ENCODE measurements at places on chromosomes 3 and 15.

DNA sequence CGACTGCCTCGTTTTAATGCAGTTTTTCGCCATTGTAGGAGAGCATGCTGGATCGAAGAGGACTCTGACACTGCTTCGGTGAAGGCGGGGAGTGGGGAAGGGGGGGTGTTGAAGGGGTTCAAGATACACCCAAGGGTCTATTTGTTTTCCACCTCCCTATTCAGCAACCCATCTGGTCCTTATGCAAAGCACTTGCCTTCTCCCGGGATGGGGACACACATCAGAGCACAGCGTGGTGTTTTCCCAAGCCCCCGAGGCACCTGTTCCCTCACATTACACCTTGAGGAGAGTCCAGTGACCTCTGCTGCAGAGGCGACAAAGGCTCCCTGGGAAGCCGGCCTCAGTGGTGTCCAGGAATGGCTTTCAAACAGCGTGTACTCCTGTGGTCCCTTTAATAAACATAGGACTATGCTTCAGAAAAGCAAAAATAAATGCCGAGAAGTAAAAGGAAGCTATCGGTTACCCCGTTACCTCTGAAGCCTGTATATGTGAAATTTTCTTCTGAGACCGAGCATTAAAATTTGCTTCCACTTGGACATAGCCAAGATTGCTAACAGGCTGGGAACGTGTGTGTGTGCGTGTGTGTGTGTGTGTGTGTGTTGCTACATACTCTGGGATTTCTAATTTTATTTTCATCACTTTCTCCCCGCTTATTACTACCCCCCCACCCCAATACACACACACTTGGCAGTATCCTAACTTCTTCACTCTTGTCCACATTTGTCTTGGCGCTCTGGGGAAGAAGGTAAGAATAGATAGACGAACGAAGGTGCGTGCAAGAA lies 53.2 kb downstream of the CCDC54 start:
- no peak for DNase-seq

GRCh38 chr3:51773529-51774056 lies 5.4 kb downstream of the IQCF6 start:
- DNase-seq, result no peak

DNA sequence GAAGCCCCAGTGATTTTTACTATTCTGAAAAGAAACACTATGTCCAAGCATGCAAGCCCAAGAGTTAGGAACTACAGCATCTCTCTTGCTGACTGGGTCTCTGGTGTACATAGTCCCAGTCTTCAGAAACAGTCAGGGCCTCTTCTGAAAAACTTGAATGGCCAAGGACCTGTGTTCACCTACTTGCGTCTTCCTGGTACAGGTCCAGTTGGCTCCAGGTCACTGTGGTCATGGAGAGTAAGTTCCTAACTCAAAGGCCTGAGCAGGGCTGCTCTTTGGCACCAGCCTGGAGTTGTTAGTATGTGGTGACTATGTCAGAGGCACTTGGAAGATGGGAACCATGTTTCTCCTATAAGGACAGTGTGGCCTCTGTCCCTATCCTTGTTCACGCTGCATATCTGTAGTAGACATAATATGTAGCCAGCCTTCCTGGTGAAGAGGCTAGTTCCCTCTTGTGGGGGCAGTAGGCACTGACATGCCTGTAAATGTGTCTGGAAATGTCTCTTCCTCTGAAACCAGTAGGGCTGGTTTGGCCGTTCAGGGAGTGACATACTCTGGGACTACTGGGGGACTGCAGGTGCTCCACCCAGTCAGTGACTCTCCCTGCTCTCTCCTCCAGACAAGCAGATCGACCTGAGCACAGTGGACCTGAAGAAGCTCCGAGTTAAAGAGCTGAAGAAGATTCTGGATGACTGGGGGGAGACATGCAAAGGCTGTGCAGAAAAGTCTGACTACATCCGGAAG lies 2.6 kb upstream of the RBM15B start:
- DNase-seq, result no peak

DNA sequence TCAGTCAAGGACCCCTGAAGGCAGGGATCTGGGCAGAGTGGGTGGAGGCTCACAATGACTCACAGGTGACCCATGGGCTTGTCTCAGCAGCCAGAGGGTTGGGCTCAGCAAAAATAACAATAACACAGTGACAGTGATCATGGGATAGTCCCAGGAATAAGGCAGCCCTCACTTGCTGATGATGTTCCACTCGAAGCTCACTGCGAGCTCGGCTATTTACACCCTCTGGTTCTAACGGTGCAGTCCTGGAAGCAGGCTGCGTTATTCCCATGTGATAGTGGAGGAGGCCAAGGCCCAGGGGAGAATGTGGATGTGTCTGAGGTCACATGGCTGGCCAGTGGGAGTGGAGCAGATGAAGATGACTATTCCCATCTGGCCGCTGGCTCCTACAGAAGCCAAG lies 16.2 kb downstream of the CCDC33 start:
- DNase-seq, result no peak

- no peak for DNase-seq
Measured at GRCh38 chr15:67089217-67090193, 24.1 kb downstream of the SMAD3 start.

- no peak for DNase-seq
Measured at GRCh38 chr3:52606373-52607085, 70.1 kb downstream of the UQCC5 start.

DNA sequence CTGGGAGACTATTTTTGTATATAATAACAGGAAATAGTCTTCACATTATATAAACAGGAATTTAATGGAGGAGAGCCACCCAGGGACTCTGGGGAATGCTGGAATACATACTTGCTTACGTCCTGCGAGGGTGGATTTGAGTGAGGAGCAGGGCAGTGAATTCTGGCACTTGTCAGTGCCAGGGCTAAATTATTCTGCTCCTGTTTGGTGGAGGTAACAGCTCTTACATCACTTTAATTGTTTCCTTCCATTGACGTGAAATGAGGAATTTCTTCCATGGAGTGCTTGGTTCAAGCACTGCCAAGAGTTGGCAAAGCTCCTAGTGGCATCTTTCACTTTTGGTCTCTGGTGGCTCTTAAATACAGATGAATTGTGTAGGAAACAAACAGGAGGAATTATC lies 94.1 kb upstream of the GOLGA8J start:
- DNase-seq, result no peak

GRCh38 chr15:67190326-67190725 lies 64.1 kb downstream of the AAGAB start:
- no peak for DNase-seq

DNA sequence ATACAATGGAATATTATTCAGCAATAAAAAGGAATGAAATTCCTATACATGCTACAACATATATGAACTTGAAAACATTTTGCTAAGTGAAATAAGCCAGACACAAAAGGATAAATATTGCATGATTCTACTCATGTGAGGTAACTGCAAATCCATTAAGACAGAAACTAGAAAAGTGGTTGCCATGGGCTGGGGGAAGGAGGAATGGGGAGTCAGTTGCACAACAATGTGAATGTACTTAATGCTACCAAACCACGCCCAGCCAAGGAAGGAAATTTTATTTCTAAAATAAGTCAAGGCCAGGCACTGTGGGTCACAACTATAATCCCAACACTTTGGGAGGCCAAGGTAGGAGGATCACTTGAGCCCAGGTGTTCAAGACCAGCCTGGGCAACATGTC lies 9.8 kb upstream of the GMPPB start:
- DNase-seq, result no peak

DNA sequence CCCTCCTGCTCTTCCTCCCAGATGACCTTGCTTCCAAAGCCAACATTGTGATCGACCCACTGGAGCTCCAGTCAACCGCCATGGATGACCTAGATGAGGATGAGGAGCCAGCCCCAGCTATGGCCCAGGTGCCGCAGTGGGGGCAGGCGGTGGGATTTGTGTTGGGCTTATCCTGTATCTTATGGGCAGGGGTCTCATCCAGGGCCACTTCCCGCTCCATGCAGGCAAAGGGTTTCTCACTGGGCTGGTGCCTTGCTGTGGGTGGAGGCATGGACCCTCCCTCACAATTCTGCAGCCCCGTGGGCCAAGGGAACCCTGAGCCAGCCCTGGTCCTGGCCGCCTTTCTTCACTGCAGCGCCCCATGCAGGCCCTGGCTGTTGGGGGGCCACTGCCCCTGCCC lies 14.9 kb downstream of the AMIGO3 start:
- no peak for DNase-seq

GRCh38 chr3:157163217-157163953 lies 3.4 kb upstream of the CCNL1 start:
- no peak for DNase-seq

GRCh38 chr3:145983101-145983500 lies 177.9 kb downstream of the PLOD2 start:
- DNase-seq, result no peak

DNA sequence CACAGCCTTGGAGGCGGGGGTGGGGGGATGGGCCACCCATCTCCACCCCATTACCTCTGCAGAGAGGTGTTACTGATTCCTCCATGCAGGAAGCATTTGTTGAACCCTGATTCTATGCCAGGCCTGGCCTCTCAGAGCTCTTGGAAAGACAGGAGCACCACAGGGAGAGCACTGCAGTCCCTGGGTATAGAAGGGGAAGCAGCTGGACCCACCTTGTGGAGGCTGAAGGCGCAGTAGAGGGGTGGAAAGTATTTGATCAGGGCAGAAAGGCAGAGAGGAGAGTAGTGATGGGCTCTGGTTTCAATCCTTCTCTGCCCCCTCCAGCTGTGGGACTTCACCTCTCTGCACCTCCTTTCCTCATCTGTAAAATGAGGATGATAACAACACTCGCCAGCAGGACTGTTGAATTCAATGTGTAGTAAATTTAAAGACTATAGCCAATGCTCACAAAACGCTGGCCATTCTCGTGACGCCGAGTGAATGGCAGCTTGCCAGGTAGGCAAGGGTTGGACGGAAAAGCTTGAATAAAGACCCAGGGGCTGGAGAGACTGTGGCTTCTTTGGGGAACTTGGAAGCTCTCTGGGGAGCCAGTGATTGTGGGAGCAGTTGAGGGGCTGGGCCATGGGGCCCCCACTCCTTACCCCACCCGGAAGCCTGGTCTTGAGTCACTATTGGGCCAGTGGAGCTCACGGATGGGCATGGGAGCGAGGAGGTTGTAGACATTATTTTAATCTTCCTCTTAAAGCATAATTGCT lies 8.0 kb upstream of the CCDC33 start:
- peak; percentile 52 for DNase-seq

DNA sequence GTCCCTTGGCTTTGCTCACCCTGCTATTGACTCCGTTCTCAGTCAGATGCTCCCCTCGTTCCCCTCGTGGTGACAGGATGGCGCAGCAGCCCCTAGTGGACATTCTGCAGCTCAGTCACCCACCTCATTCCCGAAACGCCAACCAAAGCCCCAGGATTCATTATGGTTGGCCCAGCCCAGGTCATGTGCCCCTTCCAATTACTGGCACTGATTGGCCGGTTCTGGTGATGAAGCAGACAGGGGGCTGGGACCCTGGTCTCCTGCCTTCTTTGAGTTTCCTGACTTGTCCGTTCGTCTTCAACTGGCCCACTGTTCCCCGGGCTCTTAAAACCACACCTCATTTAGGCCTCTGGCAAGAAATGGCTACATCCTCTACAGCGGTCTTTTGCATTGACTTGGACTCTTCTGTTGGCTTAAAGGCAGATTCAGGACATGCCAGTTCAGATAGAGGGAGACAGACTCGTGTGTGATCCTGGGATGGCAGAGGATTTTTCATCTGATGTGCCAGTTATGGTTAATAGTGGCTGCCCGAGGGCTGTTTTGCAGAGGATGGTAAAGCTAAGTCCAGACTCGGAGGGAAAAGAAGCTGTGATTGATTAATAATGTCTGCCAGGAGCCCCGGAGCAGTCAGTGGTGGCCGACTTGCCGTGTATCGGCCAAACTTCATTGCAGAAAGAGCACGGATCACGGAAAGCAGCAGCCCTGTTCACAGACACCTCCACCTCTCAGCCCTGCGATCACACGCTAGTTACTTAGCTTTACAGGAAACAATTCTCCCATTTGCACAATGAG lies 37.8 kb downstream of the LSM3 start:
- DNase-seq, result peak; percentile 68

- DNase-seq, result no peak
Measured at GRCh38 chr3:24111711-24112110, 166.6 kb downstream of the NR1D2 start.

- no peak for DNase-seq
Measured at GRCh38 chr3:100759159-100759558, 49.9 kb downstream of the TFG start.

- DNase-seq, result no peak
Measured at GRCh38 chr3:185701611-185702261, 115.6 kb downstream of the SENP2 start.

DNA sequence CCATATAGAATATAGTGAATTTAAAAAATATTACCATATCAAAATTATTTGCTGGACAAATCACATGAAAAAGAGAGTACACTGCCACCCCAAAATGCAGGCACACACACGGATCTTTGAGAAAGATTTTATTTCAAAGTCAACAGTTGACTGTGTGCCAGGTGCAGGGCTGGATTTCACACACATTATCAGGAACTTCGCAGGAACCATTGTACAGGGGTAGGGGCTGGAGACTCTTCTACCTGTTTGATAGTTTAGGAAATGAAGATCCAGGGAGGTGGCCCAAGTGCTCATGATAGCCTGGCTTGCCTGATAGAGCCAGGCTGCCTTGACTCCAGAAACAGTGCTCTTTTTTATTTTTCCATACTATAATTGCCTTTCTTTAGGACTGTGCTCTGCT lies 54.2 kb downstream of the IL1RAP start:
- no peak for DNase-seq

DNA sequence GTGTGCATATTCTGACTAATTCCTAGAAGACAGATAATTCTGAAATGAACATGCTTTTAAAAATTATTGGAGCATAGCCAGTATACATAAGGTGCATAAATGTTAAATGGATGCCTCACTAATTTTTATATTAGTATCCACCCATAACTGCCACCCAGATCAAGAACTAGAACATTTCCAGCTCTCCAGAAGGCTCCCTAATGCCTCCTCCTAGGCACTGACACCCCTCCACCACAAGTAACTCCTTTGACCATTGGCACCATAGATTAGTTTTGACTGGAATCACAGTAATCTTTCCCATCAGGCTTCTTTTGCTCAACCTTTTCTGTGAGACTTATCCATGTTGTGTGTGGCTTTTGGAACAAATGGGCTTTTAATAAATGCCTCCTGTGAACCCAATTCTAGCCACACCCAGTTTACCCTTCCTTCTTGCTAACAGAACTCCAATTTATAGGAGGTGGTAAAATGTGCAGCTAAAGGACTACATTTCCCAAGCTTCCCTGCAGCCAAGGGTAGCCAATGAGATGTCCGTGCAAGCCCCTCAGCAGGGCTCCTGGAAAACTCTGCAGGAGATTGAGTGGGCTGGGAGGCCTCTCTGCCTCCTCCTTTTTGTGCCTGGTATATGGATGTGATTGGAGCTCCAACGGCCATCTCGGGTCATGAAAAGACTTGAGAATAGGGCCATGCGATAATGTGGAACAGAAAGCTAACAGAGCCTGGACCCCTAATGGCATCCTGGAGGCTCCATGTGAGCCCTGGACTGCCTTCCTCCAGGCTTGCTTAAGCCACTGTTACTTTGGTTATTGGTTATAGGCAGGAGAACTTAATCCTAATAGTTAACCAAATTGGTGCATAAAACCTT lies 322.6 kb upstream of the TLE3 start:
- DNase-seq, result no peak

Measured in right kidney (tissue), 9 donors.